Mucosa of descending colon (tissue), 3 donors: ENCODE measurements at places on chromosomes 16 and 17.

DNA sequence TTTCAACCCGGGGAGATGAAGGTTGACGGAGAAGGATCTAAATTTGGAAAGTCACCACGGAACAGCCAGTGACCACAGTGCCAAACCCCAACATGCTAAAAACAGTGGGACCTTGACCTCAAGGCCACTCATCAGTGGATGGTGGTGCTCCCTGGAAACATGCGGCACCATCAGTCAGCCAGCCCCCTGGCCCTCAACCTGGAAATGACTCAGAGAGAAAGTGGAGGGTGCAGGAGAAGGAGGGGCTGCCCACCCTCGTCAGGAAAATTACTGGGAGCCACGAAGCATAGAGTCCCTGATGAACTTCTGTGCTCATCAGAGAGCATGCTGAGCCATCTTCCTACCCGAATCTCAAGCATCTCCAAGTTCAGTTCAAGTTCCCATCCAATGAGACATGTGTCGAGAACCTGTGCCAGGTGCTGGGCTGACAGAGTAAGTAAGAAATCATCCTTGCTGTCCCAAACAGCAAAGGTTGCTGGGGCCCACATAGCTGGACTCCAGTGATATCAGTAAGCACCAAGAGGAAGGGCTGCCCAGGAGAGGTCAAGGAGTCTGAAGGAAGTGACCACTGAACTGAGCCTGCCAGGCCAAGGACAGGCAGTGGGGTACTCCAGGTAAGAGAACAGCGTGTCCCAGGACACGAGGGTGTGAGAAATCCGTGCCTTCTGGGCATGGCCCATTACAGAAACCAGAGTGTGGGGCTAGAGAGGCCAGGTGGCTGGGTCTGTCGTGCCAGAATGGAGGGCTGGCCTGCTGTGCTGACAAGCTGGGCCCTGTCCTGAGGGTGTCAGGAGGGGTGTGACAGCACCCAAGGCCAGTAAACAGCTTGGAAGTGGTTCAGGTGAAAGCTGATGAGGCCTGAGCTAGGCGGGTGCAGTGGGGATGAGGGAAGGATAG lies 5.2 kb downstream of the PECAM1 start:
- DNase-seq = no peak

GRCh38 chr17:72915625-72916081 lies 176.8 kb downstream of the SLC39A11 start:
- DNase-seq = no peak

DNA sequence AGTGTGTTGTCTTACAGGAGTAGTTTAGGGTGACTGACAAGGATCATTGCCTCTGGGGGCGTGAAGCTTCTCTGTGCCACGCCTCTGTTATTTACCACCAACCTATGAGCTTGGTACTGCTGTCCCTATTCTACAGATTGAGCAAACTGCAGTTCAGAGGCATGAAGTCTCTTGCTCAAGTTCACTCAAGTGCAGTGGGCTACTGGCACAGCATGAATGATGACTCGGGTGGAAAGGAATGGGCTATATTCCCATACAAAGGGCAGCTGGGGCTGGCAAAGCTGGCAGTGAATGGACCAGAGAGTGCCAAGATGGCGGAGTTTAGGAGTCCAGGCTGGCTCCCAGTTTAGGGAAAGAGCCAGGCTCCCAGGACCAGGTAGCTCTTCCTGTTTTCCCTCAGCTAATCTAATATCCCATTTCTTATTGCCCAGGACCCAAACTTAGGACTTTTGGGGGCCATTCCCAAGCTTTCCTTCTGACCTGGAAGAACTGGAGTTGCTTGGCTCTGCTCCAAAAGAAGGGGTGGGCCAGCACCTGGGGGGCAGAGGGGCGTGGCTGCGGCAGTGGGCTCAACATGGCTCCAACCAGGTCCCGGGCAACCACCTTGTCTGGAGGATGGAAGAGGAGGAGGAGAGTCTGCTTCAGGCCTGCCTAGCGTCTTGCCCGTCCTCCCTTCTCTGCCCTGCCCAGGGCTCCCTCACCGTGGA lies 12.9 kb downstream of the PLK1 start:
- no peak for DNase-seq

DNA sequence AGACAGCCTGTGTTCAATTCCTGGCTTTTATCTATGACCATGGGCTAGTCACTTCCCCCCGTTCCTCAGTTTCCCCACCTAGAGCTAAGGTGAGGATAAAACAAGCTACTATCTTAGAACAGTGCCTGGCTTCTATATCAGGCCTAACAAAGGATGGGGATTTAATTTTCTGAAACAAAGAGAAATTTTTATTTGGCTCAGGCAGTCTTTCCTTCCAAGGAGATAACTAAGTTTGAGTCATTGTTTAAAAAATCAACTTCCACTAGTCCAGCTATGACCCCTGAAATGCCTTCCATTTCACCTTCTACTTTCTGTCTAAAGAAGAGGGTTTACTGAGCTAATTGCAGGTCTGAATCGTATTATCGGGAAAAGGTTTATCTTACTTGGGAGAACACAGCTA lies 99.0 kb downstream of the CMIP start:
- no peak for DNase-seq

- DNase-seq = peak; percentile 34
These were observed 2.6 kb downstream of the CD300LB start for GRCh38 chr17:74528491-74529199.

- DNase-seq = peak; percentile 88
These were observed 45.6 kb upstream of the HOXB9 start for GRCh38 chr17:48671697-48672171.

GRCh38 chr16:65315081-65315780 lies 193.4 kb upstream of the CDH11 start:
- peak; percentile 48 for DNase-seq

DNA sequence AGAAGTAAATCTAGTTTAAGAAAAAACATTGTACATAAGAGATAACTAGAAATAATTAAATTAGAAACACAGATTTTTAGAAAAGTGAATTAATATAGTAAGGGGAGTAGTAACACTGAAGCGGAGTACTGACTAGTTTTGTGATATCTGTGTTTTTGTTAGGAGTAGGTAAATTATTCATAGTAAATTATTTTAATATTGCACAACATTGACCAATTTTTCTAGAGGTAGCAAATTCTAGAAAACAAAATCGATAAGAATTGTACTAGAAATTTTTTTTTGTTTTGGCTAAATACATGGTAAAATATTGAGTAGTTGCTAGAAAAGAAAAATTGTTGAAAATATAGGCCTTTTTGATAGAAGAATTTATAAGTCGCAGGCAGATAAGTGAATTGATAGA lies 156.5 kb downstream of the CHD9 start:
- no peak for DNase-seq

- peak; percentile 64 for DNase-seq
These were observed 36.4 kb downstream of the GPT2 start for GRCh38 chr16:46920402-46921068.

GRCh38 chr16:89549007-89549700 lies 11.3 kb upstream of the RPL13 start:
- DNase-seq = no peak

GRCh38 chr17:33292981-33293867 lies at the start of gene ASIC2:
Gene ASIC2 (minus strand): TSS chr17:33293295.
- peak; percentile 48 for DNase-seq

- DNase-seq = no peak
These were observed 6.9 kb upstream of the C16orf78 start for GRCh38 chr16:49366669-49367068.

DNA sequence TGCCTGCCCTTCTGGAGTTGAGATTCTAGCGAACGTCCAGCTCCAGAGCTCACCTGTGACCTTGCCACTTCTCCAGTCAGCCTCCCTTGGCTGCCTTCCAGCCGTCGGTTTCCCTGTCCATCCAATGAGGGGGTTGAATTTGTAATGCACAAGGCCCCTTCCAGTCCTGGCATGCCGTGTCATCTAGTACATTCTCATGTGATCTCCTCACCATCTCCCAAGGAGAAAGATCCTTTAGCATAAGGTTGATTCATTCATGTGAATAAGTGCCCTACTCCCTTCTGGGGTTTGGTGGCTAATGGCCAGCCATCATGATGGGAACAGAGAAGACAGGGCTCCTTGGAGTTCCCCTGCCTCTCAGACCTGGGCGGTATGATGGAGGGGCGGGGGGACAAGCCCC lies 18.9 kb upstream of the ABCC3 start:
- DNase-seq = no peak

GRCh38 chr17:73625006-73625405 lies 19.2 kb downstream of the SDK2 start:
- DNase-seq = no peak

DNA sequence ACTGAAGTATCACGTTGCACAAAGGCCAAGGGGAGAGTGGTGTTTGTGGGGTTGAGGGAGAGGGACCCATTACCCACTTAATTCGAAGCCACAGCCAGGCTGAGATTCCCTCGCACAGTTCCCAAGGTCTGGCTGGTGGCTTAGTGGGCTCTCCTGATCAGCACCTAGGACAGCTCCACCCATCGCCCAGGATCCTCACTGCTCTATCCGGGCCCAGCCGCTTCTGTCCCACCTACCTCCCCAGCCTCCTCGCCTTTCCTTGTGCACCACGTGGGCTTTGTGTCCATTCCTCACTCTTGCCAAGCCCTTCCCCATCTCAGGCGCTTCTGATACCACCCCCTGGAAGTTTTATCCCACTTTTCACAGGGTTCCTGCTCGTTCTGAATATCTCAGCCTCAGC lies 163.5 kb downstream of the CCT6B start:
- no peak for DNase-seq

- no peak for DNase-seq
These were observed 11.5 kb downstream of the UBALD2 start for GRCh38 chr17:76276461-76277299.

GRCh38 chr17:28426081-28426519 lies 20.1 kb upstream of the SLC46A1 start:
- DNase-seq = peak; percentile 44

- DNase-seq = peak; percentile 84
These were observed 1.1 kb downstream of the RAI1 start for GRCh38 chr17:17682293-17682736.

- DNase-seq = peak; percentile 95
These were observed 6.5 kb downstream of the SCGB1C2 start for GRCh38 chr17:143785-144281.

DNA sequence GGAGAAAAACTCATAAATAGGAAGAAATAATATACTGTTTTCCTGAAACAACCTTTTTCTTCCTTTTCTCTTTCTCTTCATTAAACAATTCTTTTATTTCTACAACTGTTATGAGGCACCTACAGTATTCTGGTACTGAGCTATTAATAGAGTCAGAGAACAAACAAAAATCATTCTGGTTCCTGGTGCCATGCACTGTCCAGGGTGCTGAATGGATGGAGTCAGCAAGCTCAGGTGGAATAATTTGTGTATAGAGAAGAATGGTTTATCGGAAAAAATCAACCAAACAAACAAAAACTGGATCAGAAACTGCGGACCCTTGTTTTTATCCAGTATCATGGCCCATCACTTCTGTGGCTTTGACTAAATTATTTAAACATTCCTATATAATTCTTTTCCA lies 430.3 kb upstream of the GOT2 start:
- no peak for DNase-seq

DNA sequence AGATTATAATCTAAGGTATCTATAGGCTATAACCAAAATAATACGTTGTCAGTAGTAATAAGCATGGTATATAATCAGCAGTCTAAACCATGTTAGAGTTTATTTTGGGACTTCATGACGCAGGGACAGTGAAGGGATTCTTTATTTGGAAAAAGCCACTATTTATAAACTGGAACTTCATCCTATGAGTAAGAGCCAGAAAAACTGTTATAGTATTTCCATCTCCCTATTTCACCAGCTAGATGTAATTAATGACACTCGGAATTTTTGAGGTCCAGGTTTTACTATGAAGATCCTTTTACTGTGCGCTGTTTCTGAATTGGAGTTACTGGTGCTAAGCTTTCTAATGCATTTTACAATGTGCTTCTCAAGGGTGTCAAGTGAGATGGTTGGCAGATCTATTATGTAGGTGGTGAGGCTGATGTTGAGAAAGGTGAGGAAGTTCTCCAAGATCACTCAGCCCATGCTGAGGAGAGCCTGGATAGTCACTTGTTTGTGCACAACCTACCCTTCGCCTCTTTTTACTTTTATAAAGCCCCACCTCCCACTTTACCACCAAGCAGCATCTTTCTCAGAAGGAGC lies 149.3 kb downstream of the MSI2 start:
- DNase-seq = no peak

- no peak for DNase-seq
These were observed 57.9 kb upstream of the SLC12A3 start for GRCh38 chr16:56807011-56807675.

GRCh38 chr17:50977487-50978159 lies 111.5 kb upstream of the TOB1 start:
- no peak for DNase-seq

- DNase-seq = no peak
These were observed 47.8 kb upstream of the SLC47A1 start for GRCh38 chr17:19485800-19486340.

DNA sequence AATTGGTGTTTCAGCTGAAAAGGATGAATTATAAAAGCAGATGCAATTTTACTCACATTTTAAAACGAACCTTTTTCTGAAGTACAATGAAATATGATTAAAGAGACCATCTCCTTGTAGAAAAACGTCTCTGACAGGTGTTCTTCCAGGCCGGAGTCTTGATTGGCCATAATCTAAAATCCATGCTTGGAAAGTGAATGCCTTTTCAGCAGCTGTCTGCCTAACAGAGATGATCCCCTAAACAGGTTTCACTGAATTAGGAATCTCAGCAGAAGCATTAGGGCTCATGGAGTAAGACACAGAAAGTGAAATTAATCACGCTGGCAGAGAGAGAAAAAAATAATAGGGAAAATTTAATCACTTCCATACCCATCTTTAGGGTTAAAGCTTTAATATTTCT lies 39.3 kb upstream of the IRX5 start:
- DNase-seq = no peak

DNA sequence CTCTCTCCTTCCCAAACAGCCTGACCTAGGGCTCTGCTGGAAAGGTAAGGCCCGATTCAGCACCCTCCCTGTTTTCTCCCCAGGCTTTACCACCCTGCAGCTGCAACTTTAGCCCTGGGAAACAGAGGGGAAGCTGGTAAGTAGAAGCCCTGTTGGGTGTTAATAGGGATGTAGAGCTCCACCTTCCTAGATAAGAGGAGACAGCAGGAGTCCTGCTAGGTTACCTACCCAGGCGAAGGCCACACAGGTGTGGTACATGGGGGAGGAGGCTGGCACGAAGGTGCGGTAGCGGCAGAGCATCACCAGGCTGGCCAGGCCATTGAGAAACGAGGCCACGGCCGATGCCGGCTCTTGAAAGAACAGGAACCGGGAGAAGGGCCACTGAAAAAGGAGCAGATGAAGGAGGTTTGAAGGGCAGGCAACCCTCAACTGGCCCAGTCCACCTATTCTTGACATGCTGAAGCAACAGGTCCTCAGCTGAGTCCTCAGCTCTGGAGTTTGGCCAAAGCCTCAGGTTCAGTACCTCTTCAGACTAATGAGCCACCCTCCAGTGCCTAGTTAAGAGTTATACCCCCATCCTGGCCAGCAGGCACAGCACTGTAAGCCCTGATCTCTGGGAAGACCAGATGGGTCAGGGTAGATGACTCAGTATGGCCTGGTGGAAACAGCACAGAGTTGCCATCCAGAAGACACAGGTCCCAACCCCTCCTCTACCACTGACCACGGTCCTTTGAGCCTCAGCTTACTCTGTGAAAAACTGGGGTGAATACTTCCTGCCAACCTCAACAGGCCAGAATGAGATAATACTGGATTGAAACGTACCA lies 3.3 kb downstream of the PGAP3 start:
- peak; percentile 48 for DNase-seq
